Stimulated activated CD4-positive, alpha-beta T cell treated with anti-CD3 and anti-CD28 coated beads, TNF-alpha, amount 100 ng/mL, for 24 hours (primary cell): ENCODE measurements at places on chromosomes 3 and 15.

DNA sequence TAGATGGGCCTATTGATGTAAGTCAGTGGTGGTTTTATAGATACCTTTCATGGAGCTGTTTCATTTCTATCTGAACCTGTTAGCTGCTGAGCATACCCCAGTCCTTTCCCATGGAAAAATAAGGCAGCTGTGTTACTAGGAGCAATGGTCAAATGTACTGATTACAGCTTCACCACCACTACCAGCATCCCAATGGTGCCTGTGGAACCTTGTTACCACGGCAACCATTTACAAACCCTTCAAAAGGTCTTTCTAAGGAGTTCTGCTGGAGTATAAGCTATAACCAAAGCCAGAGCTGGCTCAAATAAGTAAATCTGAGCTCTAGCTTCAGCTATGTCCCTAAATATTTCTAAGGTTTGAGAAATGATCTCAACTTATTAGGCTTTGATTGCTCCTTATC, 133.4 kb upstream of the ACP3 start:
- no peak for DNase-seq

DNA sequence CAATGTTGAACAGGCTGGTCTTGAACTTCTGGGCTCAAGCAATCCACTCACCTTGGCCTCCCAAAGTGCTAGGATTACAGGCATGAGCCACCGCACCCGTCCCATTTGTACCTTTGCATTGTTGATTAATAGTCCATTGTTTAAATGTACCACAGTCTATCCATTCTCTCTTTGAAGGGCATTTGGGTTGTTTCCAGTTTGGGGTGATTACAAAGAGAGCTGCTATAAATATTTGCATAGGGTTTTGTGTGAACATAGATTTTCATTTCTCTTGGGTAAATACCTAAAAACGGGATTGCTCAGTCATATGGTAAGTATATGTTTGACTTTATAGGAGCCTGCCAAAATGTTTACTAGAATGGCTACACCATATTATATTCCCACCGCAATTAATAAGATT, 13.7 kb upstream of the PTPRG start:
- no peak for DNase-seq

DNA sequence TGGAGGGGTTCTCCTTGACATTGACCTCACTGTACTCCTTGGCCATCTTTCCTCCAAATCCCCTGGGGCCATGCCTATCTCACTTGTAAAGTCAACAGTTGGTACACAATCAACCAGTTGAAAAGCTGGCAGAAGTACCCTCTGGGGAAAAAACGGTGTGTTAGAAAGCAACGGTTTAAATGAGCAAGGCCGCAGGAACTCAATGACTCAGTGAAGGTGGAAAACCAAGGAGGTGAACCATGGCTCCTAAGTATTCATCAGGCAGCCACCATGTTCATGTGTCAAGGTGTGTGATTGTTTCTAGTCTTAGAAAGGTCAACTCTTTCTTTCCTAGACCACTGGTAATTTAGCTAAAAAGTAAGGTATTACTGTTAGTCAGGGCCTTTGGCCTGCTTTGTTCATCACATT, 130.9 kb upstream of the SATB1 start:
- DNase-seq: peak; percentile 17

DNA sequence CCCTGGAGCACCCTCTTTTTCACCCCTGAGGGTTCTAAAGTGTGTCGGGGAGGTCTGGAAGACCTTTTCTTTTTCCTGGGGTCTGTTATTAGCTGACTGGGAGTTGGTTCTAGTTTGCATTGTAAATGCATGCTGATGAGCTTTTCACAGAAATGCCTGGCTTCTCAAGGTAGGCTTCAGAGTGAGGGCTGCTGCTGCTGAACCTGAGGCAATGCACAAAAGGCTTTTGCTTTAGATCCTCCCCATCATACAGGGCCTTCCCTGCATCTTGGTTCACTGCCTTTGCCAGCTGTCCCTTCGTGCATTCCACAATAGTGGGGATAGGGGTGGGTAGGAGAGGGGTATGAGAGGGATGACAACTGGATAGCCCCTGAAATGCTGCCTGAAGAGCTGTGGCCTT, 46.6 kb downstream of the FAH start:
- no peak for DNase-seq

- no peak for DNase-seq
These were observed 29.7 kb downstream of the AMOTL2 start for GRCh38 chr3:134344560-134344959.

GRCh38 chr15:50880651-50881114, 27.8 kb upstream of the AP4E1 start:
- DNase-seq: no peak

GRCh38 chr3:52238761-52239701, at the start of gene TWF2:
Gene TWF2, minus strand, starts transcription at chr3:52239158. Its CDS starts 142 bp downstream, at chr3:52239016.
- peak; percentile 83 for DNase-seq

DNA sequence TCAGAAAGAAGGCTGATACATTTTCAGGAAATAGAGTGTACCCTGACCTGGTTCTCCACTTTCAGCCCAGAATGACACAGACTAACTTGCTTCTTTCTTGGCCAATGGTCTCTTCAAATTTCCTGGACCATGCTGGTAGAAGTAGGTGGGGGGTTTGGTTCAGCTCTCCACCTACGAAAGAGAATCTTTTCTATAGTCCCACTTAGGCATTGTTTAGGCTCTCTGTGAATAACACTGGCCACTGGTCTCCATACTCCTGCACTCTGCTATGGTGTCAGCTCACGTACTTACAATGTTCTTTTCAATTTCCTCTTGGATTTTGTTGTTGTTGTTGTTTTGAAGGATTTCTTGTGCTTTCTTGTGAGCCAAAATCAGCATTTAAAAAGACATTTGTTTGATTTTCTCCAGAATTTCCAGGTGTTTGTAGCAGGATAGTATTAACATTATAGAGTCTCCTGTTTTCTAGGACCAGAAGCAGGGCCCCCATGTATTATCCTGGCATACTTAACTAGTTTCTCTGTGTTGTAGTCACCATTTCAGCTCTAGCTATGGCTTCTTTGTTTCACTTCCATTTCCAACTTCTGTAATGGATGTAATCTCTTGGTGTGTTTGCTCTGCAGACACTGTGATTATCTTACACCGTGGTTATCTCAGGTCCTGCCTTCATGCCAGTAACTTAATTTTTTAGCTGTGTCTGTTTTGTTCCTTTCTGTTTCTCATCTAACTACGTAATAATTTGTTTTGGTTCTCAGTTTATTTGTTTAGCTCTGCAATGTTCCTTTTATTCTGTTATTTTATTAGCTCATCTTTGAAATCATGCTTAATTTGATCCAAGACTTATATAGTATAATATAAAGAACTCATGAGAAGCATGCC, 61.4 kb downstream of the CHRNA7 start:
- no peak for DNase-seq

DNA sequence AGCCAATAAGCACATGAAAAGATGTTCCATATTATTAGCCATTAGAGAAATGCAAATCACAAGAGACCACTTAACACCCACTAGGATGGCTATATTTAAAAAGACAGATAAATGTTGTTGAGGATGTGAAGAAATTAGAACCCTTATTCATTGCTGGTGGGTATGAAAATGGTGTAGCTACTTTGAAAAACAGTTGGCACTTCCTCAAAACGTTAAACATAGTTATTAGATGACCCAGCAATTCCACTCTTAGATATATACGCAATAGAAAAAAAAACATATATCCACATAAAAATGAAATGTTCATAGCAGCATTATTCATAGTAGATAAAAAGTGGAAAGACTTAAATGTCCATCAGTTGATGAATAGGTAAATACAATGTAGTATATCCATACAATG, 47.1 kb upstream of the TERB2 start:
- DNase-seq: no peak

DNA sequence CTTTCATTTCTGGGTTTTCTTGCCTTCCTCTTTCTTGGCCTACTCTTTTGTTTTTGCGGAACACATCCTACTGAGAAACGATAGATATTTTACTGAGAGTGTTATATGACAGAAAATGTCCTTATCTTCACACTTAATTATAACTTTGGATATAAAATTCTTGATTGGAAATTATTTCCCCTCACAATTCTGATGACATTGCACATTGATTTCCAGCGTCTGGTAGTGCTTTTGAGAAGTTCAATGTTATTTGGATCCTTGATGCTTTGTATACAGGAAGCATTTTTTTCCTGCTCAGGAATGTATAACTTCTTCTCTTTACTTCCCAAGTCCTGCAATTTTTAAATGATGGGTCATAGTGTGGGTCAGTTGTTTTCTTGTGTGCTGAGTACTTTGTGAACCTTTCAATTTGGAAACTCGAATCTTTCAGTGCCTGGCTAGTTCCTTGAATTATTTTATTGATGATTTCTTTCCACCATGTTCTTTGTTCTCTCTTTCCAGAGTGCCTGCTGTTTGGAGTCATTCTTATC, 183.9 kb downstream of the PDCD6IP start:
- DNase-seq: no peak
